ENCODE measurements at places on chromosomes 16 and 17.

- DNase-seq = no peak
Measured at GRCh38 chr17:66549731-66550207, 247.4 kb downstream of the PRKCA start.

GRCh38 chr17:1183171-1183873 is 3.5 kb upstream of the ABR start:
- DNase-seq = no peak

- DNase-seq = no peak
Measured at GRCh38 chr16:65644821-65645220, 523.0 kb upstream of the CDH11 start.

- DNase-seq = no peak
Measured at GRCh38 chr16:48158296-48158695, 2.5 kb upstream of the ABCC12 start.

- peak; percentile 66 for DNase-seq
Measured at GRCh38 chr16:66894948-66895688, 14.8 kb downstream of the PDP2 start.

DNA sequence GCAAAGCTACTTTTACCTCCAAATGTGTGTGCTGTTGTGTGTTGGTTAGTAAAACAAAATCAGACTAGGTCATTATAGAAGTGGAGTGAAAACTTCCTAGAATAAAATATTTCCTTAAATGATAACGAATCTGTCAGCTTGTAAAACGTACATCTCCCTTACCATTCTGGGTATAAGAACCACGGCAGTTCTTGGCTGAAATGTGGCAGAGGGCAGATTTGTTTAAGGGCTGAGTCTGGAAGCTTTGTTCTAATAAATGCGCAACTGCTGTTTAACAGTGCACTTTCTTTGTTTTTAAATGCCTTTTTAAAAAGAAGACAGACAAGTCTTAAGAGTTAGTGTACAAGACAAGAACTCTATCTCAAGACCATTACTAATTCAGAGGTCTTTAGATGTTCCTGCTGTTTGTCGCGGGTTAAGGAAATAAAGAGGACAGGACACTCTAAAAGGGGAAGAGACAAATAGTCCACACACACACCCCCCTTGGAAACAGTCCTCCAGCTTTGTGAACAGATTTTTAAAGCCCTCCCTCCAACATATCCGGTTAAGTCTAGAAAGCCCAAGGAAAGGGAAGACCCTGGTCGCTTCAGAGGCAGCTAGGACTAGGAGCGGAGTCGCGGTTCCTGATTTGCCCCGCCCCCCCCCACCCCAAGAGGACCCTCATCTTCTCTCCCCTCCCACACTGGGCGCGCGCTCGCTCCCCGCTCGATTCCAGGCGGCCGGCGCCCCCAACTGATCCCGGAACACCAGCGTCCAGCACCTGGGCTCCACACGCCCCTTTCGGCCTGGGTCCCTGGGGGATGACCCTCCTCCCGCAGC is 658 bp downstream of the SYNRG start:
- DNase-seq = peak; percentile 23

DNA sequence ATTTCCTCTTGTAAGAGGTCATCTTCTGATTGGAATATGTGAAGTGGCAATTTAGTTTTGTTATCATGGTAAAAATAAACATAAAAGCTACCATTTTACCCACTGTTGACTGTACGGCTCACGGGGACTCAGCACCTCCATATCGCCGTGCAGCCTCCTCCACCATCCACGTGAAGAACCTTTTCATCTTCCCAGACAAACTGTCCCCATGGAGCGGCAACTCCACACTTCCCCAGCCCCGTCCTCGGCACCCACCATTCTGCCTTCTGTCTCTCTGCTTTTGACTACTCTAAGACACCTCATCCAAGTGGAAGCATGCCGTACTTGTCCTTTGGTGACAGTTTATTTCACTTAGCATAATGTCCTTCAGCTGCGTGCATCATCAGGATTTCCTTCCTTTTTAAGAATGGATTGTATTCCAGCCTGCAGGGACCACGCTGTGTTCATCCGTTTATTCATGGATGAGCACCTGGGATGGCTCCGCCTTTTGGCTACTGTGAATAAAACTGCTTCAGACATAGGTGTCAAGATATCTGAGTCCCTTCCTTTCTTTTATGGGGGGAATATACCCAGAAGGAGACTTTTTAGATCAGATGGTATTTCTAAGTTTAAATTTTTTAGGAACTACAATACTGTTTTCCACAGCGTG is 14.3 kb downstream of the FBXO31 start:
- DNase-seq = no peak

DNA sequence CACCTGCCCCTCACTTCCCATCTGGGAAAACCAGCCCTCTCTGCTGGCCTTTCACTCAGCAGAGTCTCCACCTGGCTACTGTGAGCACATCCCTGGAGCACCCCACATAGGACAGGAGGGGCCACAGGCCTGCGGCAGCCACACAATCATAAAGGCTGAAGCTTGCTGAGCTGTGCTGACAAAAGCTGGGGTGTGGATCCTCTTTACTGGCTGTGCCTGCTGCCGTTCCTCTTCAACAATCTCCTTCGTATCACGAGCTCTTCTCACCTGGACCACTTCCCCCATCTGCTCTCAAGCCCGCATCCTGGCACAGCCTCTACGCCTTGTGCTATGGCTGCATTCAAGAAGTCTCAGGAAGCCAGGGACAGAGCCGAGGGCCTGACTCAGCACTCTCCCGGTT is 86.1 kb downstream of the ZNF778 start:
- no peak for DNase-seq

- no peak for DNase-seq
Measured at GRCh38 chr17:74645010-74645409, 21.5 kb upstream of the CD300E start.

GRCh38 chr16:5428932-5429331 is 331.3 kb upstream of the EEF2KMT start:
- DNase-seq = no peak

DNA sequence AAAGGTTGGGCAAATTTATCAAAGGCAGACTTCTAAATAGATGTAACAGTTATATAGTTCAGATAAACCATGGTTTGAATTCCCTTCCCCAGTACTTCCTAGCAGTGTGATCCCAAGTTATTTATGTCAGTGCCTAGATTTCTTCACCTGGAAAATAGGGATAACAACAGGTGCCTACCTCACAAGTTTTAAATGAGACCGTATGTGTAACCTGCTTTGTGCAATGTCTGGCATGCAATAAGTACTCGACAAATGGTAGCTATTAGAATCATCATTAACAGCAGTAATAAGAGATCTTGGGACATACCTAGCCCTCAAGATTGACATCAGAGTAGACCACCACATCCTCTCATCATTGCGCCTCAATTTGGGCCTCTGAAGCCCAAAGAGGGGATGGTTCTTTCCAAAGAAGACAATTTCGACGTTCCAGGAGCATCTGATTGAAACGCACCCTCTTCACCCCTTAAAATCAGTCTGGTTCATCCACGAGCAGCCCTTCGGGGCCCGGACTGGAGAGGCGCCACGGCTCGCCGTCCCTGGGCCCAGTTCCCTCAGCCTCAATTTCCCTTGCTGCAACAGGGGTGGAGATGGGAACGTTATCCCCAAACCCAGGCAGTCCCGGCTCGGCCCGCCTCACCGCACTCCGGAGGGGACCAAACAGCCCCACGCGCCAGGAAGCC is 541 bp downstream of the ACACA start:
- no peak for DNase-seq

DNA sequence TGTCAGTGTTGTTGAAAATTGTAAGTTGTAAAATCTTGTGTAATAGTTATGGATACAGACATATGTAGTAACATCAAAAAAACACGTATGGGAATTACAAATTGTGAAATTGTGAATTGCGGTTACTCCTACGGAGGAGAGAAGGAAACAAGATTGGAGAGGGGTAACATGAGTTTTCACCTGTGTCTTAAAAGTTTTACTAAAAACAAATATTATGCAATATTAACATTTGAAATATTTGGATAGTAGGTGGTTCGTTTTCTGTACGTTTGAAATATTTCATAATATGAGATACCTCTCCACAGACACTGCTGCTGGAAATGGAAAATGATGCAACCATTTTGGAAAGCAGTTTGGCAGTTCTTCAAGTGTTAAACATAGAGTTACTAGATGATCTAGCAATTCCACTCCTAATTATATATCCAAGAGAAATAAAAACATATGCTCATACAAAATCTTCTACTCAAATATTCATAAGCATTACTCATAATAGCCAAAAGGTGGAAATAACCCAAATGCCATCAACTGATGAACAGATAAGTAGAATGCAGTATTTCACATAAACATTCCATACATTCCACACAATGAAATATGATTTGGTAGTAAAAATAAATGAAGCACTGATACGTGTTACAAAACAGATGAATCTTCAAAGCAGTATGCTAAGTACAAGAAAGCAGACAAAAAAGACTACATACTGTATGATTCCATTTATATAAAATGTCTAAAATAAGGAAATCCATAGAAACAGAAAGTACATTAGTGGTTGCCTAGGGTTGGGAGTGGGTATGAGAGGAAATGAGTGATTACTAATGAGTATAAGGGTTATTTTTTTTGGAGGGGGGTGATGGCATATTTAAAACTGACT is 40.7 kb upstream of the ABCA10 start:
- DNase-seq = no peak

DNA sequence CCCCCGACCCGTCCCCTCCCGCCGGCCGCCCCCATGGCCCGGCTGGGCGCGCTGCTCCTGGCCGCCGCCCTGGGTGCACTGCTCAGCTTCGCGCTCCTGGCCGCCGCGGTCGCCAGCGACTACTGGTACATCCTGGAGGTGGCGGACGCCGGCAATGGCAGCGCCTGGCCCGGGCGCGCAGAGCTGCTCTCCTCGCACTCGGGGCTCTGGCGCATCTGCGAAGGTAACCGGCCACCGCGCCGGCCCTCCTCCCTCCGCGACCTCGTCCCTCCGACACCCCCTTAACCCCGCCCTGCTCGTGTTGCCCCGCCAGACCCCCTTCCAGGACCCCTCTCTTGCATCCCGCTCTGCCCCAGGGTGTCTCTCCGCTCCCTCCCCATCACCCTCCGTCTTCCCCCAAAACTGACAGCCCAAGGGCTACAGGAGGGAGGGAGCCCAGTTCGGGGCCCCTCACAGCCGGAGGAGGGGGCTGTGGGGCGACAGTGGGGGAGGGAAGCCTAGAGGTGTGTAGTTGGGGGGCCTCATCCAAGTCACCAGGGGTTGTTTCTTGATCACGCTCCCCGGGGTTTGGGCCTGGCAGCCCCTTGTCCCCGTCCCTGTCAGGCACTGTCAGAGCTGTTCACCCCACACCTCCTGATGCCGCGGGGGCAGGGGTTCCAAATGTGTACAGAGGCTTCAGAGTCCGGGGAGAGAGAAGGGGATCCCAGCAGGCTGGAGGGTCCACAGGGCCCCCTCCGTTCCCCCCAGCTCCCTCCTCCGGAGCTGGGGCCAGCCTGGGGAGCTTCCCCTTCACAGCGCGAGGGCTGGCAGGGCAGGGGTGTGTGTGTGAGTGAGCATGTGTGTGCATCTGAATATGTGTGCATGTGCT is 794 bp downstream of the TMEM235 start:
- peak; percentile 41 for DNase-seq

DNA sequence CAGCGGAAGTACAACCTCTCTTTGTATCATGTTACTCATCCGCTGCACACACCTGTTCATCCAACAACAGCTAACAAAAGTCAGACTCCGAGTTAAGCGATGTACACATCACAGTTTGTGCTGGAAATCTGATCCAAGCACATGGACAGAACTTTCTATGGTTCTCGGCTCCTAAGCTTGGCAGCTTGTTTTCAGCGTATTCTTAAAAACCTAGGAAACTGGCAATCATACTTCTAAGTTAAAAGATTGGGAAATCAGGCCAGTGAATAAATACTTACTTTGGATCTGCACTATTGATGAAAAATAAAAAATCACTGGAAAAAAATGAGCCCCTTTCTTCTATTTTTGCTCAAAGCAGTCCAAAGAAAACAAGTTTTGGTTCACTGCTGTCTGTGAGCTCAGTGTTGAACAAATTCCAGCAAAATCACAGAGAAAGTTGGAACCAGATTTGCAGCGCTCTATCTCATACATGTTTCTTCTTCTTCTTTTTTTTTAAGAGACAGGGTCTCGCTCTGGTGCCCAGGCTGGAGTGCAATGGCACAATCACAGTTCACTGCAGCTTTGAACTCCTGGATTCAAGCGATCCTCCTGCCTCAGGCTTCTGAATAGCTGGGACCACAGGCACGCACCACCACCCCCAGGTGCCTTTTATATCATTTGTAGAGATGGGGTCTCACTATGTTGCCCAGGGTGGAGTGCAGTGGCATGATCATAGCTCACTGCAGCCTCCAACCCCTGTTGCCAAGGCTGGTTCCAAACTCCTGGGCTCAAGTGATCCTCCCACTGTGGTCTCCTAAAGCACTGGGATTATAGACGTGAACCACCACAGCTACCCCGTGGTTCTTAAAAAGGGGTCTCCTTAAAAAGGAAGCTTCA is 71.6 kb upstream of the CREBBP start:
- DNase-seq = no peak

DNA sequence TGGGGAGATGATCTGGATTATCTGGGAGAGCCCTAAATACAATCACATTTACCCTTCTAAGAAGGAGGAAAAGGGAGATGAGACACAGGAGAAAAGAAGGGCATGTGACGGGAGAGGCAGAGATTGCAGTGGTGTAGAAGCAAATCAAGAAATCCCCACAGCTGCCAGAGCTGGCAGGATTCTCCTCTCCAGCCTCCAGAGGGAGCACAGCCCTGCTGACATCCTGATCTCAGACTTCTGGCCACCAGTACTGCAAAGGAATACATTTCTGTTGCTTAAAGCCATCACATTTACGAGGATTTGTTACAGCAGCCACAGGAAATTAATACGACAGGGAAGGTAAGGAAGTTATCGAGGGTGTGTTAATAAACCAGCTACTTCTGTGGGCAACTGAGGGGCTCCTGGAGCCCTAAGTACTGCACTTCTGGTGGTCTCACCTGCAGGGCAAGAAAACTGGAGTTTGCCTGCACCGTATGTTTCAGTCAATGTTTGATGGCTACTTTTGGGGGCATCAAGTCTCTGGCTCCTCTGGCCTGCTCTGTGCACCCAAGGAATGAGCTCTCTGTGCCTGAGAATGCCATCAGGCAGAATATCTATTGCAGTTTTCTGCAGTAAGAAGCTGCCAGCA is 22.9 kb upstream of the CDH13 start:
- DNase-seq = no peak

DNA sequence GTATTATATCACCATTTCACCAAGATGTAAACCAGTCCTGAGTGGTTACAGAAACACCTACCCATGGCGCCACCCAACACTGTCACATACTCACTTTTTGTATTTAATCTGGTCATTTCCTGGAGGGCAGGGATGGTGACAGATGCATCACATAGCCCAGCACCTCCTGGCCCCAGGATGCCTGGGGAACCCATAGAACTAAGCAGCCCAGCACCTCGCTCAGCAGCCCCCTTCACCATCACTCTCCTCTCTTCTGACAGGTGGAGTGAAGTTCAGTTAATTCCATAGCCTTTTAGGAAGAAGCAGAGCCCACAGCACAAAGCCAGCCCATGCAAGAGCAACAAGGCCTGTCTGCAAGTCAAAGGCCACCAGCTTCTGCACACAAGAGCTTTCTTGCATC is 27.5 kb downstream of the MYLK3 start:
- DNase-seq = no peak

Data from CD4-positive, alpha-beta T cell treated with Interleukin-17A for 4 hours (primary cell).